ENCODE measurements at places on chromosomes 5 and 9.

DNA sequence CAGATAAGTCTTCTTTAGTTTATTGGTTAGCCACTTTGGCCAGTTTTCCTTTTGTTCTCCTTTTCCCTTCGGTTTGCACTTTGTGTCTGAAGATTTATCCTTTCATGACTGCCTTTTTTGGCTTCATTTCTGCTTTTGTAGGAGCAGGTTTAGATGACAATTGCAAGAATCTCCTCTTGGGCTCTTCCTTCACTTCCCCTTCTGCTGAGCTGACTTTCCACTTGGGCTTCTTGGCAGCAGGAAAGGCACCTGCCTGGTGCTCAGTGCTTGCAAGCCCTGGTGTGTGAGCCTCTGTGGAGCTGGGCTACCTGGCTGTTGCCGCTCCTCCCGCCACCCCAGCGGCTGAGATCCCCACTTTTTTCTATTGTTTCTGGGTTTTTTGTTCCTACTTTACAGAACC lies 7.3 kb downstream of the CCDC112 start:
- no peak for DNase-seq

- no peak for DNase-seq
Observed at GRCh38 chr9:85715587-85715986, 26.2 kb downstream of the AGTPBP1 start.

GRCh38 chr9:92561374-92562330 lies 25.9 kb upstream of the ECM2 start:
- no peak for DNase-seq

- no peak for DNase-seq
Observed at GRCh38 chr5:72602696-72603685, 95.8 kb upstream of the ZNF366 start.

- no peak for DNase-seq
Observed at GRCh38 chr9:77735494-77735893, 87.4 kb upstream of the GNA14 start.

GRCh38 chr9:33637881-33638280 lies 113.8 kb downstream of the ANKRD18B start:
- no peak for DNase-seq

GRCh38 chr9:84228130-84228720 lies 112.3 kb downstream of the SLC28A3 start:
- DNase-seq = no peak

DNA sequence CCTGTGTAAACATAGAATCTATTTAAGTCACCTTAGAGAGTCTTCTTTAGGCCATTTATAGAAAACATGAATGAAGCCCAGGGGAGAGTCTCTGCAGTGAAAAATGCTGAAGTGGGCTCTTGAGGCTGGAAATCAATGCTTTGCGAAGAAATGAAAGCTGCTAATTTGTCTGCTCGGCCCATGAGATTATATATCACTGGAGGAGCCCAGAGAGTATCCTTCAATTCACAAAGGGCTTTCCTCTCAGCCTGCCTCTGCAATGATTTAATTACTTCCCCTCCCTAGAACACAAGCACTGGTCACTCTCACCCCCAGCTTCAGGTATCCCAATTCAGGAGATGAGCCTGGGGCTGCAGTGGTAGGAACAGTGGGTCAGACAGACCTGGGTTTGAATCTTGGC lies 8.2 kb upstream of the DRD1 start:
- DNase-seq = no peak

GRCh38 chr5:172370648-172371545 lies 83.4 kb downstream of the SH3PXD2B start:
- no peak for DNase-seq

DNA sequence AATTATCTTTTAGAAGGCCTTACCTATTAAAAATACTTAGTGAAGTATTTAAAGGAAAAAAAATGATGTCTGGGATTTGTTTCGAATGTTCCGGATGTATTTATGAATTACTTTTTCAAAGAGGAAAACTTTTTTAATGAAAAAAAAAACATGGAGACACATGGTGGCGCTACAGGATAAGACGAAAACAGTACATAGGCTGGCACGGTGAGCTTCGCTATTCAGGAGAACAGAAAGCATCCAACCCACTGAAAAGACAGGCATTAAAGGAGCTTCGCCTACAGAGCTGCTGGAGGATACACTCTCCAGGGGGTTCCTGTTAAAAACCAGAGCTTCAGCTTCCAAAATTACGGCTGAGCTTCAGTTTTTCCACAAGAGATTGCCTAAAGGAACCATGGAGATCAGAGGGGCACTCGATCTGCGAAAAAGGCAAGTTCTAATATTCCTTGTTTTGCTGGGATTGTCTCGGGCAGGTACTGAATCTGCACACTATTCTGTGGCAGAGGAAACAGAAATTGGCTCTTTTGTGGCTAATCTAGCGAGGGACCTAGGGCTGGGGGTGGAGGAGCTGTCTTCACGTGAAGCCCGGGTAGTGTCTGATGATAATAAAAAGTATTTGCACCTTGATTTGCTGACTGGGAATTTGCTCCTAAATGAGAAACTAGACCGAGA lies at the start of gene PCDHB14:
Gene PCDHB14 (plus strand): TSS at position 232 of the 672 bp plus-strand sequence. CDS start 163 bp downstream, at position 395.
- DNase-seq = no peak

DNA sequence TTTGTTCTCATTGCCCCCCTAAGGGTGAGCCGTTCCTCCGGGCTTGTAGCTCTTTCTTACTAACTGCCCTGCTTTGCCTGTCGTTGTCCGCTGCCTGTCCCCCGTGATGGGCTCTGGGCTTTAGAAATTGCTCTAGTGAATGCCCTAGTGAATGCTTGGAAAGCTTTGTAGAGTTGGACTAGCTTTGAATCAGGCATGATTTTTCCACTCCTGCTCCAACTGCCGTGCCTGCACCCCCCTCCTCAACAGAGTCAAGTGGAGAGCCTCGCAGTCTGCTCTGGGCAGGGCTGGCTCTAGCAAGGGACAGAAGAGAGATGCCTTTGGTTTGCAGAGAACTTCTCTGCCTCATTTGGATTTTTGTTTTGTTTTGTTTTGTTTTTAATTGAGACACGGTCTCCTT lies 46.8 kb upstream of the DAB2IP start:
- DNase-seq = no peak

- DNase-seq = no peak
Observed at GRCh38 chr5:111748304-111748763, 8.7 kb downstream of the NREP start.

DNA sequence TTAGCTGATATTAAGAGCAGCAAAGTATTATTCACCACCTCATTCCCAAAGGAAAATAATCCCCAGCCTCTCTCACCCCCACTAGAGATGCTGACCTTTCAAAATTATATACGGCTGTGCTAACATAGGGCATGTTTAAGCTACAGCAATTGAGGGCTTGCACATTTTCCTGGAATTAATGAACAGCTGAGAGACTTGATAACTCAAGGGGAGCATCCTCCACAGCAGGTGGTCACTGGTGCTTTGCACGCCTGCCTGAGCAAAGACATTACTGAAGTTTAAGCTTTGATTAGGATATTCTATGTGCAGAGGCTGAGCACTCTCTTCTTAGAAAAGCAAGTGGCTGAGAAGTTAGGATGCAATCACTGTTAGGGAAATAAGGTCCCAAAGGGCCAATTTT lies 230.9 kb downstream of the FAM114A2 start:
- no peak for DNase-seq

DNA sequence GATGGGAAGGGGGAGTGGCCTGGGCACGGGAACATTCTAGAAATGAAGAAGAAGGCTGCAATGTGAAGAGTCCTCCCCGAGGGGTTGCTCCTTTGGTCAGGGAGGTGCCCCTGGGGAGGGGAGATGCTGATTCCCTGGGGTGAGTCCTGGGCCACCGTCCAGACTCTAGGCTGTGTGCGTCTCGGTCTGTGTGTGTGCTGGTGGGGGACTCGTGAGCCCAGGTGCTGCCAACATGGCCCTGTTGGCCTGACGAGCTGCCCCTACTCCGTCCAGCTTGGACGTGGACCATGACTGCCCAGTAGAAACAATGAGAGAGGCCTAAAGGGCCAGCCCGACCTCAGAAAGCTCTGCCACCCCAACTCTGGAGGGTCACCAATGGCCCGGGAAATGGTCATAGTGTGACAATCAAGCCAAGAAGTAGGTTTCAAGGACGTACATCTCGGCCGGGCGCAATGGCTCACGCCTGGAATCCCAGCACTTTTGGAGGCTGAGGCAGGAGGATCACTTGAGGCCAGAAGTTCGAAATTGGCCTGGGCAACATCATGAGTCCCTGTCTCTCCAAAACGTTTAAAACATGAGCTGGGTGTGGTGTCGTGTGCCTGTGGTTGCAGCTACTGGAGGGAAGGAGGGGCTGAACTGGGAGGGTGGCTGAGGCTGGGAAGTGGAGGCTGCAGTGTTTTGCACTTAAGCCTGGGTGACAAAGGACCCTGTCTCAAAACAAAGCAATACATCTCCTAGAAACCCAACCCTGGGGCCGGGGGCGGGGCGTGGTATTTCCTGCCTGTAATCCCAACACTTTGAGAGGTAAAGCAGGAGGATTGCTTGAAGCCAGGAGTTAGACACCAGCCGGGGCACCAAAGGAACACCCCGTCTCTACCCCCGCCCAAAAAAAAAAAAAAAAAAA lies 17.0 kb downstream of the LHX3 start:
- no peak for DNase-seq

DNA sequence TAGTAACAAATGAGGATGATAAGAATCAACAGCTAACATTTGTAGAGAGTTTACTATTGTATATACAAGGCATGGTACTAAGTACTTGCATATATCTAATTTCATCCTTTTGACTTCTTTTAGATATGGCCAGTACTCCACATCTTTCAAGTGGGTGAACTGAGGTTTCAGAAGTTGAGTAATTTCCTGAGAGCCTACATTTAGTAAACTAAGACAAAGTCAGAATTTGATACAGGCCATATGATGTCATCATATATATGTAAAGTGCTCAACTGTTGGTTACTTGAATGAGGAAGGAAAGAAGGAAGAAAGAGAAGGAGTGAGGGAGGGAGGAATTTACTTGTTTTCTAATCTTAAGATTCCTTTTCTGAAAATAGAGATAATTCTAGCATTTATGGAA lies 52.8 kb downstream of the GRIA1 start:
- no peak for DNase-seq

DNA sequence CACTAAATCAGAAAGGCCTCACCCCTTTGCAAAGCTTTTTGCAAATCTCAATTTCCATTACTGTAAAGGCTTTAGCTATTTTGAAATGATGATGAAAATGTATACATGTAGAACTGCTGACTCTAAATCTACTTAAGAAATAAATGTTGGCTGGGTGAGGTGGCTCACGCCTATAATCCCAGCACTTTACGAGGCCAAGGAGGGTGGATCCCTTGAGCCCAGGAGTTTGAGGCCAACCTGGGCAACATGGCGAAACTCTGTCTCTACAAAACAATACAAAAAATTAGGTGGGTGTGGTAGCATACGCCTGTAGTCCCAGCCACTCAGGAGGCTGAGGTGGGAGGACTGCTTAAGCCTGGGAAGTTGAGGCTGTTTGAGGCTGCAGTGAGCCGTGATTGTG lies 64.6 kb downstream of the PTPN3 start:
- no peak for DNase-seq

DNA sequence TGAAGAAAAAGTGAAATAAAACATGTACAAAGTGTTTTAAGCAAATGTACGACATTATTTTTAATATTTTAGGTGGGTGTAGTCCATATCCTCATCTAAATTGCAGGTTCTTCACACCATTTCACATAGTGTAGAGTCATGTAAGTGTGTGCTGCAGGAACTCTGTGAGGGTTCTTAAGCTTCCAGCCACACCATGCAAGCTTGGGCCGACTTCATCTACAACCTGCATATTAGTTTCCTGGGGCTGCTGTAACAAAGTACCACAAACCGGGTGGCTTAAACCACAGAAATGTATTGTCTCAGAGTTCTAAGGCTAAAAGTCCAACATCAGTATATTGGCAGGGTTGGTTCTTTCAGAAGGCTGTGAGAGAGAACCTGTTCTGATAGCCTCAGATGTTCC lies 10.2 kb downstream of the PAM start:
- no peak for DNase-seq

DNA sequence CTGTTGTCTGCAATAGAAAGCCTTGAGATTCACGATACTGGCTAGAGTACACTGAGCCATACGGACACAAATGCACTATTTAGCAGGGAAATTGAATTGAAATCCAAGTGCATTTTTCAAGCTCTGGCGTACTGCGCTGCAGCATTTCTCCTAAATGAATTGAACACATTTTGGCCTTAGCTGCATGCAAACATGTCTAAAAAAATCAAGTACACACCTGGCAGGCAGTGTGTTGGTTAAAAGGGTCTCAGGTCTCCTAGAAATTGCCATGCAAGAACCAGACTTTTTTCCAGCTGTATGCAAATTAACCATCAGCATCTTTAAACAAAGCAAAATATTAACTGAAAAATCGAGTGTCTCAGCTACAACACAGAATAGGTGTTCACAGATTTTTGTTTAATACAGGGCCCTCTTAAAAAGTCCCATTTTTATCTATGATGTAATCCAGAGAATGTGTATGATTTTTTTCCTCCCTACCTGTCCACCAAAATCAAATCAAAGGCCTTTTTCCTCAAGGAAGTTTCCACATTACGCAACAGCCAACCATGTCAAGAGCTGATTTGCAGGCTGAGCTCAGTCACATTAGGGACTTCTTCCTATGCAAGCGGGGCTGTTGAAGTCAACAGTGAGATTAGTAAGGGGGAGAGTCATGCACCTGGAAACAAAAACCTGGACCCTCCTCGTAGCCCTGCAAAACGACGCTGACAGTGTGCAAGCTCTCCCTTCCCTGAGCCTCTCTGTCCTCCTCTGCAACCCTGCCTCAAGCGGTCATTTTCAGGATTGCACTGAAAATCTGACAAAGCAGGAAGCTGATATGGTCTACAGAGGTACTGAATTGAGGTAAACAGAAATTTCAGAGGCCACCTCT lies 14.1 kb upstream of the SFXN1 start:
- no peak for DNase-seq

- no peak for DNase-seq
Observed at GRCh38 chr5:3393122-3393919, 202.3 kb upstream of the IRX1 start.

GRCh38 chr5:33317271-33317670 lies 123.5 kb upstream of the TARS1 start:
- no peak for DNase-seq

DNA sequence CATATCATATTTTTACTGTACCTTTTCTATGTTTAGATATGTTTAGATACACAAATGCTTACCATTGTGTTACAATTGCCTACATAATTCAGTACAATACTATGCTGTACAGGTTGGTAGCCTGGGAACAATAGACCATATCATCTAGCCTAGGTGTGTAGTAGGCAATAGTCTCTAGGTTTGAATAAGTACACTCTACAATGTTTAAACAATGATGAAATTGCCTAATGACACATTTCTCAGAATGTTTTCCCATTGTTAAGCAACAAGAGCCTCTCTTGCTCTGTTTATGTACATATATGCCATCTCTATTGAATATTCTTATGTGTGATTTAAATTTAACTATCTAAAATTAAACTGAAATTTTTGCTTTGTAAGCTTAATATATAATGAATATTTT lies 209.6 kb upstream of the ST8SIA4 start:
- DNase-seq = no peak

- DNase-seq = no peak
Observed at GRCh38 chr9:129610473-129611306, 10.2 kb downstream of the C9orf50 start.

DNA sequence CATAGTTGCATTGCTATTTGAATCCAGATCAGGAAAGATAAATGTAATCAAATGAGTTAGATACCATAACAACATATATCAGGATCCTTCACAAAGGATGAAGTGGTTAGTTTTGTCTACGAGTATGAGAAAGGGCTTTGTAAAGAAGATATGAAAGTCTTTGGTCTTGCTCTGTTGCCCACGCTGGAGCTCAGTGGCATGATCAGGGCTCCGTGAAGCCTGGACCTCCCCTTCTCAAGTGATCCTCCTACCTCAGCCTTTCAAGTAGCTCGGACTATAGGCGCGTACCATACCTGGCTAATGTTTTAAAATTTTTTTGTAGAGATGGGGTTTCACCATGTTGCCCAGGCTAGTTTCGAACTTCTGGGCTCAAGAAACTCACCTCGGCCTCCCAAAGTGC lies 1.8 kb downstream of the SMC5 start:
- DNase-seq = no peak
